M059J (cell line): ENCODE measurements at places on chromosomes 5 and 9. TPM values are rescaled to one million over a fixed set of nuclear protein-coding genes. Genes with fewer than 3 reads are reported as not detected.

DNA sequence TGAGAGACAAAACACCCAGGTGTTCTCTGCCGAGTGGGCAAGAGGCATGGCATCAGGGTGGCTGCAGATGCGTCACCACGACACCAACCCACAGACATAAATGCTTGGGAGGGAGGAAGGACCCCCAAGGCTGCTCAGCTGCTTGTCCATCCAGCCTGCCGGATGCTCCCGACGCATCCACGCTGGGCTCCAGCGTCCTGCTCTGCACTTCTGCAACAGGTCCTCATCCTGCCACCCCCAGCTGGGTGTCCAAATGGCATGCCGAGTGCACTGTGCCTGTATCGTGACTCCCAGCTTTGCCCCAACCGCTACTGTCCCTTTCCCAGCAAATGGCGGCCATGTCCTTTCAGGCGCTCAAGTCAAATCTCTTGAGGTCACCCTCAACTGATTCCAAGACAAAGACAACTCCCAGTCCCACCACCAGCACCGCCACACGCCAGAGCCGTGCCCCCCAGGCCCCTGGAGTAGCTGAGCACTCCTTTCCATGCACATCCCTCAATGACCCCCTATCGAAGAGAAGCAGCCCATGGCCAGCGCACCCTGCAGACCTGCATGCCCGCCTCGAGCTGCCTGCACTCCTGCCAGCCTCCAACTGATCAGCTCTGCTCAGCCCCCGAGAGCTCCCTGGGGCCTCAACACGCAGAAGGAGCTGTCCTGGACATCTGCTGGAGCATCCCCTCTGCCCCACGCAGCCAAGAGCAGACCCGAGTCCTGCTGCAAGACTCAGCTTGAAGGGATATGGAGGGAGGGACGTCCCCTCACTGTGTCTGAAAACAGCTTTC is 116.7 kb downstream of the ROR2 start:
- DNase-seq = no peak

DNA sequence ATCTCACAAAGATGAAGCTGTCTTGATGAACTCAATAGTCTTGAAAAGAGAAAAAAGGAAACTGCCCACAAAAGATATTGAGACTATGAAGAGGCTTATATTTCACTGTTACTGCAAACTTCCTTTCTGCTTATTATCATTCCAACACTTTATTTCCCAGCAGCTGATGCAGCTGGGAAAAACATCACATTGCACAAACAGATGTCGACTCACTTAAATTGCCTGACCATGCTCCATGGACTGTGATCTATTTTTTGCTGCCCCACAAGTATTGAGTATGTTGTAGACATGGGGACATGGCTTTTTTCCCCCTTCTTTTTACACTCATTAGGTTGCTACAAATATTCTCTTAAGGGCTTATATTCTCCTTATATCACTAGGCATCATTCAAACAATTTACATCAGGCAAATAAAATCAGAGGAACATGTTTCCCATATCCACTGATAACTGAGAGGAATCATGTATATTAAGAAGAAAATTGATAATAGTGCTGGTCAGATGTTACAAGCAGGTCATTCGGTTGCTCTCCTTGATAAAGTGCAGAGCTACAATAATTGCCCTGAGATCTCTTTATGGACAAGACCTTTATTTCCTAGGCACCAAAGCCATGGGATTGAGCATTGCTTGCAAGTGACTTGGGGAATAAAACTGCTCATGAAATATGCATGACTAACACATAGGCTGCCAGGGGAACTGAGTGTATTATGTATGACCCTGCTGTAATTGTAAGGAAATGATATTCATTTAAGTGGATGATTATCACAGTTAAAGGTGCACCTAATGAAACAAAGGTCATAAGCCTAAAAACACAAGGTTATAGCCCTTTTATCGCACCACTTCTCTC is 509.9 kb downstream of the ZNF608 start:
- no peak for DNase-seq

DNA sequence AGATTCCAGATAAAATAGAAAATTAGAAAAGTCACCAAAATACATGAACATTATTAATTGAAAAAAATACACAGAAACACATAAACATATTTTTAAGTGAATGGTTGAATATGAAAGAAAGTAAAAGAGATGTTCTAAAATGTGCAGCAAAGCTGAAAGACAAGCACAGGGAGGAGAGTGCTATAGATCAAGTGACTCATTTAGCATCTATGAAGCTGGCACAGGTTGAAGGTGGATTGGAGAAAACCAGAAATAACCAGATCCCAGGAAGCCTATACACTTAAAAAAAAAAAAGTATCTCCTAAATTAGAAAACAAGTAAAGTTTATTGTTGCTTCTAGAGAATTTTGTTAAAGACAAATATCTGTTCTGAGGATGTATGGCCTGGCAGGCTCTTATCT is 338.9 kb downstream of the CDH12 start:
- DNase-seq = no peak

The FAM221B gene
- not detected in 2 replicates for total RNA-seq

The NUTM2F gene
- not detected in 2 replicates for total RNA-seq

The BARHL1 gene
- total RNA-seq = not detected in 2 replicates

The BAAT gene
- not detected in 2 replicates for total RNA-seq
